HFFc6 (cell line): ENCODE measurements at places on chromosomes 6 and 20.

GRCh38 chr6:115882771-115883170 is 177.9 kb downstream of the FRK start:
- DNase-seq, result no peak
- no peak overlapping the region for H3K4me3 ChIP-seq
- H3K36me3 ChIP-seq, result no peaks in the 10 kb centered on the region
- no peaks in the 10 kb centered on the region for H3K27me3 ChIP-seq

- no peak overlapping the region for H3K4me3 ChIP-seq
- no peaks in the 10 kb centered on the region for H3K27me3 ChIP-seq
- H3K4me1 ChIP-seq, result no peaks in the 10 kb centered on the region
- no peaks in the 10 kb centered on the region for H3K36me3 ChIP-seq
- no peak overlapping the region for H3K27ac ChIP-seq
- no peak for DNase-seq
Measured at GRCh38 chr20:54514028-54514607, 38.7 kb downstream of the DOK5 start.

DNA sequence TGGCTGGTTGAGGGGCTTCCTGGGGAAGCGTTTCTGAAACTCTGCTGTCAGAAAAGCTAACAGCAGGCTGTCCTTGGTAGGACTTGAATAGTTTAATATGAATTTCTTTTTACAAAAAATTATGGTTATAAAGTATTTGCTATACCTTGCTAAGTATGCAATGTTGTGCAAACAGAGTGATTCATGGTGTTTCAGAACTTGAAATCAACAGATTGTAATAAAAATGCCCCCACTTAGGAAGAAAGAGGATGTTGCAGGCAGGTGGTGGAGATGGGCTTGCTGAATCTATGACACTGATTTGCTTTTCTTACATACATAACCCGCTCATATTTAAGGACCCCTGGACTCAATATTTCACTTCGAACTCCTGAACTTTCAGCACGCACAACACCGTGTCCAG is 211.6 kb downstream of the THBS2 start:
- H3K4me3 ChIP-seq, result no peak overlapping the region
- no peak overlapping the region for H3K27ac ChIP-seq
- peaks cover 6% of the 10 kb centered on the region; the same call in 1 of the 2 replicates for H3K36me3 ChIP-seq
- peaks cover 51% of the 10 kb centered on the region for H3K4me1 ChIP-seq

DNA sequence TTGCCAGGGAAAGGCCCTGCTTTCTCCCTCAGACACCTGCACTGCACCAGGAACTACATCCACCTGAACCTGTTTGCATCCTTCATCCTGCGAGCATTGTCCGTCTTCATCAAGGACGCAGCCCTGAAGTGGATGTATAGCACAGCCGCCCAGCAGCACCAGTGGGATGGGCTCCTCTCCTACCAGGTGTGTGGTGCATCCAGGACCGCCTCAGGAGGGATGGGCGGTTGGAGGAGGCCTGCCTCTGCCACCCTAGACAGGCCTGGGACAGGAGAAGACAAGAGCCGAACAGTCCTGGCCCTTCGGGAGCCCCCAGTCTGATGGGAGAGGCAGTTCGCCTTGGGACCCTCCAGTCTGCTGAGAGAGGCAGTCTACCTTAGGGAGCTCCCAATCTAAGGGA is 24.2 kb downstream of the GLP1R start:
- no peak overlapping the region for H3K27ac ChIP-seq
- H3K27me3 ChIP-seq, result peaks cover 5% of the 10 kb centered on the region
- DNase-seq, result no peak
- no peaks in the 10 kb centered on the region for H3K4me1 ChIP-seq
- H3K4me3 ChIP-seq, result no peak overlapping the region

DNA sequence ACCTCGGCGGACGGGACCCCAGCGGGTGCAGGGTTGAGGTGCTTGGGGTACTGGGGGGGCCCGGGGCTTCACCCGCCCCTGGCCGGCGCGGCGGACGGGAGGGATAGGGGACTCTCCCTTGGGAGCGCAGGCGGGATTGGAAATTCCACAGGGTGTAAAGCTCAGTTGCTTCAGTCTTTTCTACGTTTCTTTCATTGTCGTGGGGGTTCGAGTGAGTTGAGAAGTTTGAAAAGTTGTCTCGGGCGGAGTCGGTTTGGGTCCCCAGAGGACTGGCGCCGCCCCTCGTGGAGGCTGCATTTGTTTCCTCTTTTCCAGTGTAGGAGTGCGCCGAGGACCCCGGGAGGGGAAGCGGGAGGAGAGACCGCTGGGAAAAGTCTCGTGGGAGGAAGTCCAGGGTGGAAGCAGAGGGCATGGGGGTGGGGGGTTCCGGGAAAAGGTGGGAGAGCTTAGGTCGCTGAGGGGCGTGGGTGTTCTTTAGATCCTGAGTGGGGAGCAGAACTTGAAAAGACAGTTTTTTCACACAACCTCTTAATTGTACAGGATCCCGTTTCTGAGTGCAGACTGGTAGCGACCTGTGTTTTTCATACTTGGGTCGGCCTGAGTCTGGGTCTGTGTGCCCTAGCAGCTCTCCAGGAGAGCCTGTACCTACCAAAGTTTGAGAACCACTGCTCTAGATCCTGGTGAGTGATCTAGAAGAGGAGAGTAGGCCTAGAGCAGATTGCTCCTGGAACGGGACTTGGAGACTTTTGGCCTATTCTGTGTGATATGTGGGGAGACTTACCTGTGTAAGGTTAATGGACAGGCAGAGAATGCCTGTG is 495 bp downstream of the FAM83B start:
- peaks cover 14% of the 10 kb centered on the region for H3K27me3 ChIP-seq
- H3K27ac ChIP-seq, result no peak overlapping the region
- no peaks in the 10 kb centered on the region for H3K36me3 ChIP-seq
- no peaks in the 10 kb centered on the region for H3K4me1 ChIP-seq
- H3K4me3 ChIP-seq, result peak overlapping the region; percentile 68

DNA sequence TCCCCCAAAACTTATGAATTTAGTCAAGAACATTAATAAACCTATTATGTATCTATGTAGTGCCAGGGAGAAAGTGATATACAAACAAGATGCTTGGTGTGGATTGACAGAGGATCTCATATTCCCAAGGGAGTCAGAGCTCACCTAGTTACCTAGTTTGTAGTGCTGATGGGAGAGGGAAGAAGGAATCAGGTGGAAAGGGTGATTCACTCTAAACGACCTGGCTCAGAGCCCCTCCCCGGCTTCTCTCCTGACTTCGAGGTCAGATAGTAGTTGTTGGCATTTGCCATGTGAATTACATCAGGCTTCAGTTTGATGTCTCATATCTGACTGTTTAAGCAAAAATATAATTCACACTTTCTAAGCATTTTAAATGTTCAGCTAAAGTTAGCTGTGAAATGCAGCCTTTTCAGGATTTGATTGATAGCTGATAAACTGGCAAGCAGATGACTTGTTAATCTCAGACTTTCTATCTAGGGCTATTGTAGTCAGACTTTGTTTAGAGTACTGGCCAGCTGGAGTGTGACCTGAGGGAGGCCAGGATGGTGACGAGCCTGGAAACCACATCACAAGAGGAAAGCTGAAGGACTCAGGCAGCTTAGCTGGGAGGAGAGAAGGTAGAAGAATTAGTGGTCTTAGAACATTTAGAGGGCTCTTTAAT is 123.7 kb downstream of the AKAP7 start:
- peaks cover 5% of the 10 kb centered on the region; the same call in 1 of the 2 replicates for H3K36me3 ChIP-seq
- no peaks in the 10 kb centered on the region; the same call in 1 of the 2 replicates for H3K27me3 ChIP-seq
- no peak for DNase-seq
- no peak overlapping the region for H3K27ac ChIP-seq
- H3K4me1 ChIP-seq, result no peaks in the 10 kb centered on the region

GRCh38 chr6:6657085-6657819 is 68.7 kb downstream of the LY86 start:
- no peak for DNase-seq
- no peaks in the 10 kb centered on the region for H3K4me1 ChIP-seq
- peaks cover 4% of the 10 kb centered on the region; the same call in 1 of the 2 replicates for H3K36me3 ChIP-seq
- H3K4me3 ChIP-seq, result no peak overlapping the region
- H3K27ac ChIP-seq, result no peak overlapping the region
- peaks cover 6% of the 10 kb centered on the region; the same call in 1 of the 2 replicates for H3K27me3 ChIP-seq

GRCh38 chr20:36439040-36439730 is 102.1 kb upstream of the MYL9 start:
- no peaks in the 10 kb centered on the region for H3K4me1 ChIP-seq
- H3K4me3 ChIP-seq, result no peak overlapping the region
- DNase-seq, result peak; percentile 18
- peaks cover 24% of the 10 kb centered on the region for H3K27me3 ChIP-seq
- no peaks in the 10 kb centered on the region for H3K36me3 ChIP-seq

DNA sequence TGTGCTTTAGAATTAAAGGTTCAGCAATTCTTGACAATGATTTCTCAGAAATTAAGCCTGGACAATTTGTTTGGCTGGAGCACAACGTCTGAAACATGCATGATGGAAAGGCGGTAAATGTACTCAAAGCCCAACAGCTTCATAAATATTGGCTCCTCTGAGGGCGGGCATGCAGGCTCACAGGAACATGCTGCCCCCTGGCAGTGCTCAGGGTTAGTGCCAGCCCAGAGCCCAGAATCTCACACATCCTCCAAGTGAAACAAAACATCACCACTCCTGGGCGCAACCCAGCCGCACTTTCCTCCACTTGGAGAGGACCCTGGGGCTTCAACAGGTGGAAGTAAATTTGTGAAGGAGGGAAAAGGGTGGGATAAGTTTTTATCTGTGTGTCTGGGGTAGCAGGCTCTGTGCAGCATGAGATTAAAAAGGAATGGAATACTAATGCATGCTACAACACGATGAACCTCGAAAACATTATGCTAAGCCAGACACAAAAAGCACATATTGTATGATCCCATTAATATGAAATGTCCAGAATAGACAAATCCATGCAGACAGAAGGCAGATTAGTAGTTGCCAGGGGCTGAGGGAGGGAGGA is 54.1 kb upstream of the PTPRT start:
- no peak for DNase-seq

DNA sequence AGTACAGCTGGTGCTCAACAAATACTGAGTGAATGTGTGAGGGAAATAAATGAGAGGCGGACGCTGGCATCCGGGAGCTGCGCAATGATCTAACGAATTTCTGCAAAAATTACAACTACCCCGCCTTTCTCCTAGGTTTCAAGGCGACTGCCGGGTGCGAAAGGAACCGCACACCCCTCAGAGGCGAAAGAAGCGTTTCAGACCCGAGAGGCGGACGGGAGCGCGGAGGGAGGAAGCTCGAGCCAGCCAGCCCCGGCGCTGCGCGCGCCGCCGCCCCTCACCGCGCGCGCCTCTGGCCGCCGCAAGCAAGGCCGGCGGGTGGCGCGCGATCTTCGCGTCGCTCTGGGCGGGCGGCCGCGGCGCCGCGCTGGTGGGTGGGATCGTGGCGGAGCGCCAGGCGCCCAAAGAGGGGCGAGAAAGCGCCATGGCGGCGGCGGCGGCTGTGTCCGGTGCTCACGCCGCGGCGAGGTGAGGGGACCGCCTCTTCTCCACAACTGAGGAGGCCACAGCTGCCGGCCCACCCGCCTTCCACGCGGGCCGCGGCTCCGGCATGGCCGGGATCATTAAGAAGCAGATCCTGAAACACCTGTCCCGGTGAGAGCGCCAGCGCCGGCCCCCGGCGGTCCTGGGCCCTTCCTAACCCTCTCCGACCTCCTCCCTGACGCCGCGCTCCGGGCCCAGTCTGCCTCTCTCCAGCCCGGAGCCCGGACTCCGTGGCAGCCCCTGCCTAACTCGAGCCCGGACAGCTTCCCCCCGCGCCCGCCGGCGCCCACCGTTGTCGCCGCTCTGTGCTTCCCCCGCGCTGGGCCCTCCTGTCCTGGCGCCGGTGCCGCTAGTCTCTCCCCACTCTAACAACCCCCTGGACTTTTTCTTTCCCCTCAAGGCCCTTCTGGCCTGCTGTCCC is at the start of gene BLTP3A:
Gene BLTP3A (plus strand): TSS at position 383 of the 904 bp plus-strand sequence. CDS start 168 bp downstream, at position 551.
- peak; percentile 13 for DNase-seq
- peaks cover 42% of the 10 kb centered on the region for H3K4me1 ChIP-seq
- peak within 1 kb of the TSS; percentile 98 for H3K4me3 ChIP-seq
- H3K27me3 ChIP-seq, result no peaks in the 10 kb centered on the region; the same call in 1 of the 2 replicates
- H3K27ac ChIP-seq, result peak within 1 kb of the TSS; percentile 88

DNA sequence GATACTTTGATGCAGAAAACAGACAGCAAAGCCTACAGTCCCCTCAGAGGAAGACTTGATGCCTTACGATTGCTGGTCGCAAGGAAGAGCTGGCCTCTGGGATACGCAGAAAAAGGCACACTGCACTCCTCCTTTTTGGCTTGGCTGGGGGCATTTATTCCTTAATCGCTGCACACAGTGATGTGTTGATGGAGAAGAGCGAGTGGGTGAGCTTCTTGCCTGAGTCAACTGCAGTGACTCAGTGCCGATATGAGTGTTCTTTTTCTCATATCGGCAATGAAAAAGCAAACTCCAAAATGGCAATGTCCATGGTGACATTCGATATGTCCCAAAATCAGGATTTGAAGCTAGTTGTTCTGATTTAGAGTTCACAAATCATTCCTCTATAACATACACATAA is 794.8 kb downstream of the HACE1 start:
- H3K4me1 ChIP-seq, result no peaks in the 10 kb centered on the region
- H3K36me3 ChIP-seq, result no peaks in the 10 kb centered on the region
- H3K4me3 ChIP-seq, result no peak overlapping the region
- no peak overlapping the region for H3K27ac ChIP-seq

DNA sequence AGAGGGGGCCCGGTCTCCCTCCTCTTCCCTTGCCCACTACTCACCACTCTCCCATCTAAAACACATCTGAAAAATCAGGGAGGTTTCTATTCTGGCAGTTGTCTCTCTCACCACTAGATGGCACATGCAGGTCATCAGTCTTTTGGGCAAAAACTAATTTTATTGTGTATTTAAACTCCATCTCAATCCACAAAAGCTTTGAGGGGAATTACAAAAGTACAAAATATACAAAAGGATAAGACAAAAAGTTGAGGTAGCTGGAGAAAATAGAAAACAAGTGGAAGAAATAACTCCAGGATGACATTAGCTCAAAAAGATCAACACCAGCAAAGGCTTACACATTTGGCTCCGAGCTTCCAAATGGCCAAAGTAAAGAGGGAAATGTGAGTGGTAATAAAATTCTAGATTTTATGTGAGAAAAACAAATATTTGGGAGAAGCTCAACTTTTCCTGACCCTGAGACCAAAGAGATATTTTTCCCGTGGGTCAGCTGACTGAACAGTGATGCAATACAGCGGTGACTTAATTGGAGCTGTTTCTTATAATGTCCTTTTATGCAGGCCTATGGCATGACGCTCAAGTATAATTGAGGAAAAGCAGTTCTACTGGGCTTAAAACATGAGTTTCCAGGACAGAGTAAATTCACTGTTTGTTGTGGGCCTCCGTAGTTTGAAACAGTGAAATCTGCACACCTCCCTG is 79.8 kb upstream of the CHD6 start:
- no peak overlapping the region for H3K27ac ChIP-seq
- no peaks in the 10 kb centered on the region for H3K36me3 ChIP-seq
- peaks cover 21% of the 10 kb centered on the region for H3K4me1 ChIP-seq
- H3K27me3 ChIP-seq, result peaks cover 2% of the 10 kb centered on the region; the same call in 1 of the 2 replicates
- no peak overlapping the region for H3K4me3 ChIP-seq

GRCh38 chr6:128403618-128404444 is 116.6 kb downstream of the PTPRK start:
- peaks cover 50% of the 10 kb centered on the region for H3K4me1 ChIP-seq
- no peak overlapping the region for H3K4me3 ChIP-seq
- peaks cover 18% of the 10 kb centered on the region for H3K36me3 ChIP-seq
- H3K27me3 ChIP-seq, result no peaks in the 10 kb centered on the region
- H3K27ac ChIP-seq, result no peak overlapping the region
- DNase-seq, result no peak

- no peak overlapping the region for H3K27ac ChIP-seq
- no peak overlapping the region for H3K4me3 ChIP-seq
- DNase-seq, result no peak
- no peaks in the 10 kb centered on the region for H3K4me1 ChIP-seq
- H3K36me3 ChIP-seq, result peaks cover 20% of the 10 kb centered on the region
Measured at GRCh38 chr20:39025883-39026282, 63.7 kb downstream of the DHX35 start.
